ENCODE measurements at places on chromosomes 6 and 20.

- DNase-seq = no peak
Measured at GRCh38 chr20:34986311-34987287, 30.9 kb downstream of the MYH7B start.

GRCh38 chr6:156698239-156699016 lies 78.8 kb upstream of the ARID1B start:
- DNase-seq = no peak

GRCh38 chr20:61635721-61636455 lies 383.8 kb downstream of the CDH4 start:
- DNase-seq = no peak

DNA sequence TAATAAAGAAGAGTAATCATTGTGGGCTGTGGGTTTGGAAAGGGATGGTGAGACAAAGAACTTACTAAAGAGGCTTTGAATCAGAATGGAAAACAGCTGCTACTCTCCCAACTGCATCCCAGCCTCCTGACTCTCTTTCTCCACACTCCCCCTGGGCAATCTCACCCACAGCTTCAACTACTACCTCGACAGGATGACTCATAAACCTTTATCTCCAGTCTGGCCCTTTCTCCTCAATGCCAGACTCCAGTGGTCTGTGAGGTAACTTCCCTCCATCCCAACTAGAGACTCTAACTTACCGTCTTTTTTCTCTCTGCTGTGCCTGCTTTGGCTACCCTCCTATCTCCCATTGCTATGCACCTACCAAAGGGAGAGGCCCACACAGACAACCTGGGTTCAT lies 135.3 kb upstream of the RREB1 start:
- no peak for DNase-seq

GRCh38 chr6:75489025-75489424 lies 4.6 kb downstream of the FILIP1 start:
- DNase-seq = no peak

DNA sequence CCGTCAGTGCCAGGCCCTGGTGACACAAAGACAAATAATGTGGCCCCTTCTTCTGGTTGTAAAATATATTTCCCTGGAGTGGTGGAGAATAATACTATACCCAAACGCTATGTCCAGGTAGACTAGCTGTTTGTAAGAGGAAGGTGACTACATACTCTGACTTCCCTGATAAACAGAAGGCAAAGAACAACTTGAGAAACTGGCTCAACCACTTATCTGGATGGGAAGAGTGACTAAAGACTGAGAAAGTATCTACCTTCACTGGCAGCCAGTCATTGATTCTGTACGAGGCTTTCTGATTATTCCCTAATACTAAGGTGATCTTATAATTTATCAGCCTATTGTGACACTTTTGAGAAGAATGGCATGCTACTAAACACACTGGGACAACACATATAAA lies 569.7 kb downstream of the EPHA7 start:
- DNase-seq = no peak

DNA sequence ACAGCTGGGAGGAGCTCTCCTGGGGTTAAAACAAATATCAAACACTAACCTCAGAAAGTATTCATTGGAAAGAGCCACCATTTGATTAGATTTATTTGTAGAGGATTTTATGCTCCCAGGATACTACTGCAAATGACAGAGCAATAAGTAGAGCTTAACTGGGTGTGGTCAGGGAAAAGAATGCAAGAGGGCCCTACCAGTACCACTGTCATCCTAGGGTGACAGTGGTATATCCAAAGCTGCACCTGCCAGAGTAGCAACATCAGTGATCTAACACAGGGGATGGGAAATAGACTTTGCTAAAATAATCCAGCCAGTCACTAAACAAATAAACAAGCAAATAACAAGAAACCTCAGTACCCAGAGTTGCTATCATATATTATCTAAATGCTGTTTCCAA lies 29.7 kb downstream of the ERGIC3 start:
- no peak for DNase-seq

DNA sequence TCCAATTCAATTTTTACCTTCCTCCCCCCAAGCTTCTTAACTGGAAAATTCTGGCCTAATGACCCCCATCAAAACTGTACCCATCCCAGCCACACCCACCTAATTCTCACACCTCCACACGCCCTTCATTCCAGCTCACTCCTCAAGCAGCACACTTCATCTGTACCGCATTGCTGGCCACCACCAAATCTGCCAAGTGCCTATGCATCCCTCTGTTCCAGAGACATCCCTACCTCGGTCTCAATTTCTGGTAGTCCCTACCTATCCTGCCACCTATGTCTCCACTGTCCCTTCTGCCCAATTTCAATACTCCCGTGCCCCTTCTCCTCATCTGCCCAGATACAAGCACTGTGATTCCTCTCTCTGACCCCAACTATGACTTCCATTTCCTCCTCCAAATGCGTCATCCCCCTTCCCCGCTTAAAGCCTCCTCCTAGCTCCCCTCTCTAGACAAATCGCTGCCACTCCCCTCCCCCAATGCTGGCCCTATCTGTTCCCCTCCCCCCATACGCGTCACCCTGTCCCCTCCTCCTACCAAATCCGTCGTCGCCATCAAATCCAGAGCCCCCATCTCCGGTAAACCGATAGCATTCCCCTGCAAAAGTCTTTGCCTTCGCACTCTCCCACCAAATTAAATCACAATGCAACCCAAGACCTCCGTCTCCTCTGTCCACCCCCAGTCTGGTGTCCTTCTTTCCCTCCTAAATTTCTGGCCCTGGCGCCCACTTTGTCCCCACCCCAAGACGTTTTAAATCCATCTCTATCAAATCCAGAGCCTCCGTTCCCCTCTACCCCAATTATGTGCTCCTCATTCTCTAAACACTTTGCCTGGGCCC lies 1.2 kb downstream of the MTCH1 start:
- peak; percentile 44 for DNase-seq

GRCh38 chr6:44058617-44059358 lies 68.5 kb downstream of the MRPL14 start:
- no peak for DNase-seq

DNA sequence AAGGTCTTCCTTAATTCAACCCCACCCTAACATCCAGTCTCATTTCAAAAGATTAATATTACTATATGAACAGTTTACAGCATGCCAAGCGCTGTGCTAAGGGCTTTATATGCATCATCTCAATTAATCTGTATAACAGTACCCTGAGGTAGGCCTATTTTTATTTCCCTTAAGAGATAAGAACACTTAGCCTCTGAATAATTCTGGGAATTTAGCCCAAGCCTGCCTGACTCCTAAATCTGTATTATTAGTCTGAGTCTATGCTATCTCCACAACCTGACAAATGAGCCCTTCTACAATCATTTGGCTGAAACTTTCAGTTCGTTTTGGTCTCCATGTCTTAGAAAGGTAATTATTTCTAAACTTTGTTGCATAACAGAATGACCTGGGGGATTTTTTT lies 77.7 kb upstream of the SAMD5 start:
- no peak for DNase-seq

- DNase-seq = peak; percentile 14
Measured at GRCh38 chr20:24990810-24991252, 1.7 kb downstream of the APMAP start.

DNA sequence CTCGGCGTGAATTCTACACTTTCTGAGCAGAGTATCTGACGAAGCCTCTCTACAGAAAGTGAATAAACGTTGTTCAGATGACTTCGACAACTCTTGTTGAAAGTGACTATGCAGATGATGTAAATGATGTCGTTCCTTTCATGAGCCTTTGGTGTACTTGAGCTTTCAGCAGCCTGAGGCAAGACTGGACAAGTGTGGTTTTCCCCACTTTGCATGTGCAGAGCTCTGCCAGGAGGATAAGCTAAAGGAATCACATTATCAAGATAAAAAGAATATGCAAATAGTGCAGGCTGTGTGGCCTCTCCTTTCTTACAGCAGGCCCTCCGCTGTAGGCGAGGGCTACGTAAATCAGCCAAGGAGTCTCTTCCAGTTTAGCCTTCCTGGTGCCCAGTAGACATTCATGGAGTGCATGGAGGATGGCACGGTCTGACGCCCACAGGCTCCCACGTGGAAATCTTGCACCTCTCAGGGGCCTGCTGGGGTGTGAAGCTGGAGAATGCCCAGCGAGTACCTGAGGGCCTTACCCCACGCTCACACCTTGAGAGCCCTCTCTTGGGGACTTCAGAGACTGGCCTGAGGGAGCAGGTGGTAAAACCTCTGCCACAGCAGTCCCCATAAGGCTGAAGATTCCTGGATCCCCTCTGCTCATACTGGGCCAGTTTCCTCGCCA lies 54.9 kb downstream of the RPP40 start:
- DNase-seq = no peak

GRCh38 chr20:41830702-41831101 lies 212.5 kb upstream of the CHD6 start:
- DNase-seq = no peak

- DNase-seq = no peak
Measured at GRCh38 chr6:150696190-150696589, 96.5 kb downstream of the PLEKHG1 start.

GRCh38 chr6:72552938-72553337 lies 68.9 kb upstream of the KCNQ5 start:
- no peak for DNase-seq

GRCh38 chr6:26017632-26017966 lies 55.0 kb downstream of the TRIM38 start:
- DNase-seq = no peak

DNA sequence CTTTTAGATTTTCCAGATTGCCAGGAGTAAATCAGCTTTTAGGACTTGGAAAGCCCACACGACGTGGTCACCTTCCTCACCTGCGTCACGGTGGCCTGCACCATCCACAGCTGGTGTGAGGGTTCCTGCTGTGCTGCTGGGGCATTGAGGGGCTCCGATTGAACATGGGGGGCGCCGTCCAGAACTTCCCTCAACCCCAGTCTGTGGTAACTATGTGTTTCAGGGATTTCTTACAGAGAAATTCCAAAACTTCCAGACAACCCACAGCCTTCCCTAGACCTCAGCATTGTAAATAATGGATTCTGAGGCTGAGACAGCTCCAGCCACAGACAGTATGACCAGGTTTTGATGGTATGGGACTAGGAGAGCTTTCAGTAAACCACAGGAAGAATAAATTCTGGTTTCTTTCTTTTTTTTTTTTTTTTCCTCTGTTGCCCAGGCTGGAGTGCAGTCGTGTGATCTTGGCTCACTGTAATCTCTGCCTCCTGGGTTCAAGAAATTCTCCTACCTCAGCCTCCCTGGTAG lies 46.7 kb upstream of the IRF4 start:
- no peak for DNase-seq

GRCh38 chr20:45060294-45060693 lies 40.6 kb downstream of the KCNS1 start:
- no peak for DNase-seq

DNA sequence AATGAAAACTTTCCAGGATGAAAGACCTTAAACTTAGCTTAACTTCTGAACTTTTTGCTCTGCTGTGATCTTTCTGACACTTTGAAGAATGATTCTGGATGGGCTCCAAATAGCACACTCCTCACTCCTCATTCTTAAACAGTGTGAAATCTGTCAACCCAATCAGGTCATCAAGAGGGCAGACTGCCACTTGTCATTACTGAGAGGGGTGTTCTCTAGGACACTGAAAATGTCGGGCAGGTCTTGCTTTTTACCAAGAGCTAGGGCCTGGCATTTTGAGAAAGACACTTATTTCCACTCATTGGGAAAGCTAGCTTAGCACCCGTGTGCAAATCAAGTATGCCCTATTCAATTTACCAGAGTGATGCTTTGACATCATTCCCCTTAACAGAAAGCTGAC lies 122.2 kb downstream of the MTFR2 start:
- no peak for DNase-seq

DNA sequence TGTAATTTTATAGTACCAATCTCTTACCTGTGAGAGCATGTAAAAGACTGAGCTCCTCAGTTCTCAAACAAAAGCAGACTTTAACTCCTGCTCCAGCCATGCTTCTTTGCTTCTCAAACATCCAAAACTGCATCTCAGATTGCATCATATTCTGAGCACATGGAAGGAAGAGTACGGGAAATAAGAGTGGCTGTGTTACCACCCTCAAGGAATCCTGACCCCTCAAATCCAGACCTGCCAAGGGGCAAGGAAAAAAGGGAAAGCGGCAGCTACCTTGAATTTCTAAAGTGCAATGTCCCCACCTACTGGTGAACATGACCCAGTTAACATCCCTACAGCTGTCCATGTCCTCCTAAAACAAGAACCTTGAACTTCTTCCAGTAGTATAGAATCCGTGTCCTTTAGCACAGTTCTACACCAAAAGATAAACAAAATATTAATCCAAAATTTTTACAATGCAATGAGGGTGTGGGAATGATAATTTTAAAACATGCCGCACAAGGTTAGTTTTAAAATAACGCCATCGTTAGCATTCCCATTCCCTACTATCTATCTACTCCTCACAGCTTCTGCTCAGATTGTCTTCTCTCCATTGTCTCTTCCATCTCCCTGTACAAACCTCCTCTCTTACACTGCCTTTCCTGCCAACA lies 34.1 kb upstream of the HLA-DQB1 start:
- DNase-seq = no peak

DNA sequence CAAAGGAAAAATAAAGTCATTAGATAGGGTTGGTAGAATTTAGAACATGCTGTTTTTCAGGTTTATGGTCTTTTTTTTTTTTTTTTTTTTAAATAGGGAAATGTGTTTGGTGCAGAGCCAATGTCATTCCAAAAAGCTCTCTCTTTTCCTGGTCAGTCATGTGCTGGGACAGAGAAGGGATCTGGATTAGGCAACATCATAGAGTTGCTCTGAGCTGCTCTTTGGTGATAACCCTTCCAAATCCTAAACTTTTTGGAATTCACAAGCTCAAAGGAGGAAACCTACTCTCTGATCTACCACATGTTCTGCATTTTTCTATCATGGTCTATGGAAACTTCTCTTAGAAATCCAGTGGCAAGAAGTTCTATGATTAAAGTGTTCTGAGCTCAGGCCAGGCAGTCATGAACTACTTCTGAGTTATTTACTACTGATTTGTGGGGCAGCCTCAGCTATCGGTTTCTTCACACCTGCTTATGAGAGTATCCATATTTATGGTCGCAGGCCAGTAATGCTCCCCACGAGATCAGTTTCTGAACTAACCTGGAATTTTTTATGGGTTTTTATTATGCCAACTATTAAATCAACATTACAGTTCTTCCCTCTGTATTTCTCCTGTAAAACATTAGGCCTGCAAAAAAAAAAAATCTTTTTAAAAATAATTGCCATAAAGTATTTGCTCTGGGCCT lies 4.8 kb downstream of the EDN1 start:
- no peak for DNase-seq

GRCh38 chr6:8707956-8708772 lies 272.8 kb upstream of the SLC35B3 start:
- DNase-seq = no peak

DNA sequence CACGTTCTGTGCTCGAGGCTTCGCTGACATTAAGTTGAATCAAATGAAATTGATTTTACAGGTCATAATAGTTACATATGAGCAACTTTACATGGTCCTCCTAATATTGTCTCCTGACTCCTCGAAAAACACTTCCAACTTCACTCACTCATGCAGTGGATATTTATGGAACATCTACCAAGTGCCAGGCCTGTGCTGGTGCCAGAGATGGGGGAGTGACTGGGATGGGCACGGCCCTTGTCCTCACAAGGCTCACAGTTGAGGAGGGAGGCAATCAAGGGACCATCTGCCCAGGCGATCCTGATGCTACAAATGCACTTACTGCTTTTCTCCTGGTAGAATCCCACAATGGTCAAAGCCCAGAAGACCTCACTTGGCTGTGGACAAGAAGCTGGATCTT lies 426.4 kb downstream of the PREX1 start:
- DNase-seq = no peak
